ENCODE measurements at places on chromosomes 6 and 20.

GRCh38 chr6:4133941-4134838 is 1.2 kb downstream of the ECI2 start:
- H3K4me3 ChIP-seq, result peak overlapping the region; percentile 83
- H3K27ac ChIP-seq, result no peak overlapping the region
- peaks cover 38% of the 10 kb centered on the region for H3K36me3 ChIP-seq
- H3K27me3 ChIP-seq, result no peaks in the 10 kb centered on the region

DNA sequence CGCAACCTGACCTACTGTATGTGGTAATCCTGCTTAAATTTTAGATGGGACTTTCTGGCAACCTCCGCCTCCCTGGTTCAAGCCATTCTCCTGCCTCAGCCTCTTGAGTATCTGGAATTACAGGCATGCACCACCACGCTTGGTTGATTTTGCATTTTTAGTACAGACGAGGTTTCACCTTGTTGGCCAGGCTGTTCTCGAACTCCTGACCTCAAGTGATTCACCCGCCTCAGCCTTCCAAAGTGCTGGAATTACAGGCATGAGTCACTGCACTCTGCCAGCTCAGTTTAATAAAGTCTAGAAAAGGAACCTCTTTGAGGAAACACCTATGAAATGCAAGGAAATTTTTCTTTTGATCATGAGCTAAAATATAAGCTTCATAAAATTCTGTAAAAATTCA is 9.0 kb upstream of the PLCB4 start:
- no peak for DNase-seq
- H3K27ac ChIP-seq, result no peak overlapping the region
- H3K4me1 ChIP-seq, result no peaks in the 10 kb centered on the region

- no peak overlapping the region for H3K27ac ChIP-seq
- no peaks in the 10 kb centered on the region for H3K27me3 ChIP-seq
- no peak for DNase-seq
- H3K36me3 ChIP-seq, result peaks cover 15% of the 10 kb centered on the region
- H3K4me3 ChIP-seq, result no peak overlapping the region
- no peaks in the 10 kb centered on the region for H3K4me1 ChIP-seq
These were observed 10.4 kb downstream of the LOC128125822 start for GRCh38 chr6:63582579-63583231.

DNA sequence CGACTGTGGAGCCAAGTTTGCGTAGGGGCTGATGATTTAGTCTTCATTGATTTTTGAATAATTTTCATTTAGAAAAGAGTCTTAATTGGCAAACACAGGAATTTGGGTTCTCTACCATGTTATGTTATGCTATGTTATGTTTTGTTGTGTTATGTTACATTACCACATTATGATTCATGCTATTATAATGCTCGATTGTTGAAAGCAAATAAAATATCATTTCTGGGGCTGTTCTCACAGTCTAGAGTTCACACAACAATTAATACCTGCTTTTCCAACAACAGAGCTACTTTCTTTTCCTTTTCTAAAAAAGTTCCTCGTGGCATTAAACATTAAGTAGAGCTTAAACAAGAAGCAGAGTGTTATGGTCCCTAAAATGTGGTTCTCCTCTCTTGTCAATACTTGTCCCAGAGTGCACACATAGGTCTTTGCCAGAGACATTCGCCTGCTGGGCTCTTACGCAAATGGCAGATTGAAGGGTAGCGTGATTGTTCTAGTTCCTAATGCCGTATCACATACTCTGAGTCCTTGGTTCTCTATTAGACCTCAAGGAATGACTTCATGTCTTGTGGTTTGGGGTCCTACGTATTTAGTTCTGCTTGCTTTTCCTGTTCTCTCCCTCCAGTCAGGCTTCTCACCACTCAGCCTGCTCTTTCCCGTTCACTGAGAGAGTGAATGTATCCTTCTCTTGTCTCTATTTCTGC is 370.3 kb downstream of the CD109 start:
- H3K4me1 ChIP-seq, result no peaks in the 10 kb centered on the region
- H3K27me3 ChIP-seq, result no peaks in the 10 kb centered on the region
- no peaks in the 10 kb centered on the region for H3K36me3 ChIP-seq
- no peak for DNase-seq
- H3K4me3 ChIP-seq, result no peak overlapping the region

DNA sequence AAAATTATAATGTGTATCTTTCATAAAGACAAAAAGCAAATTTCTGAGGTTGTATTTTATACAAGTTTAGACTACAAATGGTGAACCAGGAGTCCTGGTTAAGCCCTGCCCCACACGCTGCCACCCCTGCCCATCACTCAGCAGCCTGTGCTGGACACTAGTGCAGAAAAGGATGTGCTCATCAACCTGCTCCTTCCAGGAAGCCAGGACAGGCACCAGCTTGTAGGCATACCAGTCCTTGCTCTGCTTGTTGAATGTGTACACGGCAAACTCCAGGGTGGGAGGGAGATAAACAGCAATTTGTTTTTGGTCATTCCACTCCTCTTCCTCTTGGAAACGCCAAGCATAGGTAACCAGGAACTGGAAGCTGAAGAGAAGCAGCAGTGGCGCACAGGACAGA is 18.1 kb downstream of the CST9L start:
- H3K27ac ChIP-seq, result no peak overlapping the region
- H3K4me1 ChIP-seq, result no peaks in the 10 kb centered on the region
- no peak overlapping the region for H3K4me3 ChIP-seq
- H3K36me3 ChIP-seq, result no peaks in the 10 kb centered on the region

DNA sequence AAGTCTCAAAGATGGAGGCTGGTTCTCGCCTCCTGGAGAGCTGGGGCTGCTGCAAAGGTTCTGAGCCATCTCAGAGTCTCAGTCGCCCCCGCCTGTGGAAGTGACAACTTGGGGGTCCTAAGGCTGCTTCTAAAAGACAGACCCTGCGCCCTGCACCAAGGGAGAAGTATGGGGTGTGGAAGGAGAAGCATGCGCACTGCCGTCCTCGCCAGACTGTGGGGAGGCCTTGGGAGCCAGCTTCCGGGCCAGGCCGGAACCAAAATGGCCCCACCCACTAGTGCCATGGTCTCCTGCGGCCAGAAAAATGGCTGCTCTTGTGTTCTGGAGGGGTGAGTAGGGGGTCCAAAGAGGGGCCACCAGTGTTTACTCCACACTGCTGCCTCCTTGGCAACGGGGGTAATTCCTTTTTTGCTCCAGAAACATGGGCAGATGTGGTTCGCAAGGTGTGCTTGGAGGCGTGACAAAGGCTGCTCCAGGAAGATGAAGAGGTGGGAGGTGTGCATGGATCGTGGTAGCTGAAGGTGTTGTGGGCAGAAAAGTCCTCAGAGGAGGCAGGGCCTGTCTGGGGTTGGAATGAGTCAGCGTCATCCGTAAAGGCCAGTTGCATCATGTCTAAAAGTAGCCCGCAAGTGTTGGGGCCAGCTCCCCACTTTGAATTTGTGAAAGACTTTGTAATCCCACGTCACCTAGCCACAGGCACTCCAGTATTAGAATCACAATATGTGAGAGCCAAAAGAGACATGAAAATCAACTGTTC is 329.8 kb upstream of the SOX4 start:
- no peaks in the 10 kb centered on the region for H3K36me3 ChIP-seq
- no peak overlapping the region for H3K27ac ChIP-seq
- no peaks in the 10 kb centered on the region for H3K27me3 ChIP-seq
- no peak overlapping the region for H3K4me3 ChIP-seq
- no peak for DNase-seq

DNA sequence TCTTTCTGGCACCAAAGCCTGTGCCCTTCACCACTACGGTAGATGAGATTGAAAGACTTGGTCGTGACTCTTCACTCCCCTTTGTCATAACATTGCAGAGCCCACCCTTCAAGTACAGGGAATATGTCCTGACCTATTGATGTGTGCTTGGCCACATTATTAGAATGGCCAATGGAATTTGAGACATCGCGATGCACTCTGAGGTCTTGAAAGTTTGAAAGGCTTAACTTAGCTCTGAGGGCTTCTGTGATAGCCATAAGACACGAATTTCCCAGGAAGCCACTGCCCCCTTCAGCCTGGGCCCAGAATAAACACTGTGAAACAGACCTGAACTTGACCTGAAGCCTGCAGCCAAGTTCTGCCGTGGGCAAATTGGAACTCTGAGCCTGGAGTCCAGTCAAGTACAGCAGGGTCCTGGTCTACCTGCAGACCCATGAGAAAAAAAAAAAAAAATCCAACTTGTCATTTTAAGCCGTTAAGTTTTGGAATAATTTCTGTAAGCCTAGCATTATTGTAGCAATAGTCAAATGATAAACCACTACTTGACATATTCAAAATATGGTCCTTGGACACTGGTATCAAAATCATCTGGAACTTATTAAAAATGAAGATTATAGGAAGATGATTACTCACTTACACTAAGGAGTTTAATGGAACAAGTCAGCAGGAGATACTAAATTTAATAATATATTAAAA is 36.9 kb upstream of the TRAF3IP2 start:
- H3K27me3 ChIP-seq, result no peaks in the 10 kb centered on the region
- H3K36me3 ChIP-seq, result no peaks in the 10 kb centered on the region
- no peak overlapping the region for H3K4me3 ChIP-seq
- peak; percentile 78 for DNase-seq

DNA sequence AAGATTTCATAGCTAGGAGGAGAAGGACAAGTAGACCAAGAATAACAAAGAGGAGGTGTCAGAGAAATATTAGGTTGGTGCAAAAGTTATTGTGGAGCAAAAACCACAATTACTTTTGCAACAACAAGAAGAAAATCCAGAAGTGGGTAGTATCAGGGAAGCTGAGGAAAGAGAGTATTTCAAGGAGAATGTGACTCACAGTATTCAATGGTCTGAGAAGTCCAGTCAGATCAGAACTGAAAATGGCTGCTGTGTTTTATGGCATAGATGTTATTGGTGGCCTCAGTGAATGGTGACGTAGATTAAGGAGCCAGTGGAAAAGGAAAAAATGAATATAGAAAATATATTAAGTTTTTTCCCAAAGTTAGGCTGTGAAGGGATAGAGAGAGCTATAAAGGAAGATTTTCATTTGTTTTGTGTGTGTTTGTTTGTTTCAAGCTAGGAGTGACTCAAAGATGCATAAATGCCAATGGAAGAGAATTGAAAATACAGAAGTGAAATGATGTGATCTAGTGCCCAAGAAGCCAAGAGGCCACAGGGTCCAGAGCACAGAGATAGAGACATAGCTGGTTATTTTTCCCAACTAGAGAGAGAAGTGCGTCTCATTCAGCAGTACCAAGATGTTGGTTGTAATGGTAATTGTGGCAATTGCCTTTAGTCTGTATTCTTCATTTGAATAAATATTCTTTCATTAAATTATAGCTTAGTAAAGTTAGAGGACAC is 112.8 kb downstream of the ADTRP start:
- peaks cover 19% of the 10 kb centered on the region for H3K36me3 ChIP-seq
- H3K27ac ChIP-seq, result no peak overlapping the region
- no peaks in the 10 kb centered on the region for H3K4me1 ChIP-seq
- H3K4me3 ChIP-seq, result no peak overlapping the region

GRCh38 chr6:168361766-168362165 is 42.2 kb upstream of the DACT2 start:
- H3K27ac ChIP-seq, result no peak overlapping the region
- H3K27me3 ChIP-seq, result no peaks in the 10 kb centered on the region
- DNase-seq, result no peak
- H3K4me3 ChIP-seq, result no peak overlapping the region
- H3K4me1 ChIP-seq, result no peaks in the 10 kb centered on the region
- peaks cover 28% of the 10 kb centered on the region for H3K36me3 ChIP-seq

GRCh38 chr20:5164645-5165625 is 38.1 kb downstream of the CDS2 start:
- H3K36me3 ChIP-seq, result no peaks in the 10 kb centered on the region
- no peaks in the 10 kb centered on the region for H3K27me3 ChIP-seq
- DNase-seq, result no peak
- no peak overlapping the region for H3K27ac ChIP-seq
- peaks cover 18% of the 10 kb centered on the region for H3K4me1 ChIP-seq
- H3K4me3 ChIP-seq, result no peak overlapping the region

- H3K27ac ChIP-seq, result no peak overlapping the region
- H3K36me3 ChIP-seq, result peaks cover 7% of the 10 kb centered on the region
- no peak for DNase-seq
- H3K4me1 ChIP-seq, result no peaks in the 10 kb centered on the region
These were observed 49.3 kb downstream of the TBC1D7 start for GRCh38 chr6:13278991-13279390.

- H3K27me3 ChIP-seq, result peaks cover 18% of the 10 kb centered on the region
- H3K36me3 ChIP-seq, result peaks cover 4% of the 10 kb centered on the region
- H3K4me1 ChIP-seq, result no peaks in the 10 kb centered on the region
- H3K4me3 ChIP-seq, result peak within 1 kb of the TSS; percentile 90
- peak; percentile 56 for DNase-seq
These were observed at the start of gene TOX2 for GRCh38 chr20:43914311-43915210. Gene TOX2 (plus strand): TSS chr20:43914852. CDS start chr20:43914892, 40 bp downstream.

DNA sequence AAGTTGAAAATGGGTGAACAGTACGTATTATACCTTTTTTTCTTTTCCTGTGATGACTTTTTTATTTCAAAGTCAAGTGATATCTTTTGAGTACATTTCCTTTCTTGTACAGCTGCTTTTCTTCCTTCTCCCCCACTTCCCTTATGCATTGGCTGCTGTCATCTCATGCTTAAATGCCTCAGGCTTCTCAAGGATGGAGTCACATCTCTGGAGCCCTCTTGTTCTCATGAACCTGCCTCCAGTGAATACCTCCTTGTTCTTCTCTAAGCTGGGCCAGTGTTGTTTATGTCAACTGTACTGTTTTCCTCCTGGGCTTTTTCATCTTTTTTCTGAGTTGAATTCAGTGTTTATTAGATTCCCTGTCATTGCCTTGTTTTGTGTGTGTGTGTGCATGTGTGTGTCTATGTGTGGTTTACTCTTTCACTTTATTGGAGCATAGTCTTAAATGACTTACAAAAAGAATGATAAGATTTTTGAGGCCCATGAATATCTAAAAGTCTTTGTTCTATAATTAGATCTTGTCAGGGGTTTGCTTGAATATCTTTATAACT is 23.6 kb downstream of the STXBP5 start:
- H3K27me3 ChIP-seq, result no peaks in the 10 kb centered on the region
- no peak overlapping the region for H3K4me3 ChIP-seq
- H3K4me1 ChIP-seq, result no peaks in the 10 kb centered on the region
- DNase-seq, result no peak
- H3K27ac ChIP-seq, result no peak overlapping the region

GRCh38 chr6:46129291-46129628 is 529 bp upstream of the ENPP4 start:
- H3K27me3 ChIP-seq, result no peaks in the 10 kb centered on the region
- peaks cover 2% of the 10 kb centered on the region for H3K4me1 ChIP-seq
- no peak for DNase-seq

DNA sequence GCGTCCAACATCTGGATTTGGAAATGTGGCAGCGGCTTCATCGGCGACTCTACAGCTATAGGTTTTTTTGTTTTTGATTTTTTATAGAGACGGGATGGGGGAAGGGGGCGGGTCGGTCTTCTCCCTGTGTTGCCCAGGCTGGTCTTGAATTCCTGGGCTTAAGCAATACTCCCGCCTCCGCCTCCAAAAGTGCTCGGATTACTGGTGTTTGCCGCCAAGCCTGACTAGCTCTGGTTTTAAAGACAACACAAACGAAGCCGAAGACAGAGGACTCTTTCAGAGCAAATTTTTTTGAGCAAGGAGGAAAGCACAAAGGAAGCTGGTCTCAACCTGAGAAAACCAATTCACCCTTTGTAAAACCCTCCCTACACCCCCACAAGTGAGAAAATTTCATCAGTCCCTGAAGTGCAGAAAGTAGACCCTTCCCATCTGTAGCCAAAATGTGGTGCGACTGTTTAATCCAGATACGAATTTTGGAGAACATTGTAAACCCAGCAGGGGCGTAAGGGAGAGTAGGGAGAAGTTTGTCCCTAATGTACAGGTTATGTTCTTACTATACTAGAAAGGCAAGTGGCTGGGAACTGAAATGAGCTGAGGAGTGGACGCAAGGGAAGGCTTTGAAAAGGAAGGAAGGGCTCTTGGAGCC is 185.9 kb downstream of the TRIM27 start:
- H3K27ac ChIP-seq, result no peak overlapping the region
- H3K36me3 ChIP-seq, result no peaks in the 10 kb centered on the region
- peak overlapping the region; percentile 82 for H3K4me3 ChIP-seq
- H3K27me3 ChIP-seq, result peaks cover 14% of the 10 kb centered on the region
- no peaks in the 10 kb centered on the region for H3K4me1 ChIP-seq
- peak; percentile 60 for DNase-seq

Measured in H9 (cell line).